ENCODE measurements at places on chromosomes 3 and 15. TPM values are rescaled to one million over a fixed set of nuclear protein-coding genes. Genes with fewer than 3 reads are reported as not detected.

The GABRA5 gene
- not detected for total RNA-seq

- peak; percentile 51 for DNase-seq
Measured at GRCh38 chr15:58066042-58066867, 744 bp upstream of the ALDH1A2 start.

The HCN4 gene
- not detected for total RNA-seq

- DNase-seq = no peak
Measured at GRCh38 chr3:877001-877400, 215.8 kb upstream of the CNTN6 start.

DNA sequence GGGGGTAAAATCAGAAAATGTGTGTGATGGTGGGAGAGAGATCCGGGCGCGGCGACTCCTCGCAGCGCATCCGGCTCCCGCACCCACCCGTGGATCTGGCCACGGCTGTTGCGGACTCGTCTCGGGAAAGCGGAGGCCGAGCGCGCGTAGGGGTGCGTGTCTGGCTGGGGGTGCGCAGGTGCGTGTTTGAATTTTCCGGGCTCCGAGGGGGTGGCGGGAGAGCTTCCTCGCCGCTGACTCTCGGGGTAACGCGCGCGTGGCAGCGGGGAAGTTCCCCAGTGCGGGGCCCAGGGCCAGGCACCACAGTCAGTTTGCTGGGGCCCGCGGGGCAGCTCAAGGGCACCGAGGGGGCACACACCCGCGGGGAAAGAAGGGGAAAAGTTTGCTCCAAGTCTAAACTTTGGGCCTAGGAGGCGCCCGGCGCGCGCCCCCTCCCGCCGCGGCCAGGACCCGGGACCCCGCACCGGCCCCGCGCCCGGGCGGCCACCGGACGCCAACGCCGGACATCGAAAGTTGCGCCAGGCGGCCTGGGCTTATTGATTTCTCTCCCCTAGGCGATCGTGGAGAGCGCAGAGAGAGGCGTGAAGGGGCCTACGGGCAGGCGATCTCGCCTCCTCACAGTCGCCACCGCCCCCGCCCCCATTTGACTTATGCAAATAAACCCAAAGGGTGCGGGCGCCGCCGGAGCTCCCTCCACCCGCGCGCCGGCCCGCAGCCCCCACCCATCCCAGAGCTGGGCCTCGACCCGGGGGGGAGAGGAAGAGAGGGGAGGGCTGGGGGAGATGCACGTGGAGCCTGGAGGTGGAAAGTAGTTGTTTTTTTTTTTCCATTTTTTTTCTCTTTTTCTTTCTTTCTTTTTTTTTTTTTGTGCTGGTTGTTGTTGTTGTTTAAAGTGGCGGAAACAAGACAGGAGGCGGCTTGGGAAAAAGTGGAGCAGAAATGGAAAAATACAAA, 639 bp downstream of the FOXP1 start:
- peak; percentile 66 for DNase-seq

DNA sequence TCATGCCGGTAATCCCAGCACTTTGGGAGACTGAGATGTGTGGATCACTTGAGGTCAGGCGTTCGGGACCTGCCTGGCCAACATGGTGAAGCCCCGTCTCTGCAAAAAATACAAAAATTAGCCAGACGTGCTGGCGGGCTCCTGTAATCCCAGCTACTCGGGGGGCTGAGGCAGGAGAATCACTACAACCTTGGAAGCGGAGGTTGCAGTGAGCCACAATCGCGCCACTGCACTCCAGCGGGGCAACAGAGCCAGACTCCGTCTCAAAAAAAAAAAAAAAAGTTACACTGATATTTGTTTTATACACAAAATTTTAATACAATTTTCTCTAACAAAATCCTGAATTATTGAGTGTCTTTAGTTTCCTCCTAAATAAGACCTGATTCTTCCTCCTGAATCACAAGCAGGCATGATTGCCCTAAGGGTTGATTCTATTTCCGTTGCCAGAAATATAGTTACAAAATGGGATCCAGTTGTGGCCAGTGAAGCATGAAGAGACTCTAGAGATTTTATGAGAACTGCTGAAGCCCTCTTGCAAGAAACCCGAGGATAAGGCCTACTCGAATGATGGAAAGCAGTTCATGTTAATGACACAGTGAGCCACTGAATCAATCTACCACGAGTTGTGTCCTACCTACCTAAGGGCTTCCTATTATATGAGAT, 9.6 kb upstream of the SMARCC1 start:
- no peak for DNase-seq

- no peak for DNase-seq
Measured at GRCh38 chr3:492586-493316, 296.2 kb downstream of the CHL1 start.

The COL8A1 gene
- not detected for total RNA-seq

The GRM7 gene
- total RNA-seq = not detected

DNA sequence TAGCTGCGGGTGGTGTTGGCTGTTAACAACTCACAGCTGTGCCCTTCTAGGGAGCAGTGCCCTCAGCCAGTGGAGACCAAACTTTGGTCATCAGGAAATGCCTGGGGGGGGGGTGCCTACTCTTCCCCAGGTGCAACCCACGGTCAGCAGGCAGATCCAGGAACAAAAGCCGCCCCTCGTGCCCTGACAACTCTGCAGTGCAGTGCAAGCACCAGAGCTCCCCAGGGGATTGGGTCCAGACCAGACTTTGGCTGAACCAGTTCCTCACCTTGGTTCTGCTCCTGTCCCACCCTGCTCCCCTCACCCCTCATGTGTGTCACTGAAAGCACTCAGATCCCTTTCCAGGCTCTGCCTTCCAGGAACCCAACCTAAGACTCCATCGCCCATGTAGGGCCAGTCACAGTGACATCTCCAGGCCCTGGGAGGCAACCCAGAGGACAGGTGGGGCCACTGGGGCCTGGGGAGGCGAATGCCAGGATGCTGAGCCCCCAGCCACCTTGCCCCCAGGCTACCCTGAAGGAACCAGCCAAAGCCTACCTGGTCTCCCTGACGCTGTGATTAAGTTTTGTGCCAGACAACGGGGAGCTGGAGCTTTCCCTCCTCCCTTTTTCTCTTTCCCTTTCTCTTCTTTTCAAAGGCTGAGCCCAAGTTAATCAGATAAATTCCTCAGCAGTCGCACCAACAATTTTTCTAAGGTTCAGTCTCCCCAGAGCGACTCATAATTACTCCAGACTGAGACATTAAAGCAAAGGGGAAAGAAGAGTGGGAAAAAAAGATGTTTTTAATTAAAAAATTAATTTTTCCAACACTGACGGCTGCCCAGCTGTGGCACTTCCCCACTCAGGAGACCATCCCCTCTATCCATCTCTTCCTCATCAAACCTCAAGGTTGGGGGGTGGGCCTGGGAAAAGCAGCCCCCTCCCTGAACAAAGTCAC, 207.5 kb upstream of the LINGO1 start:
- DNase-seq = no peak

The DZIP3 gene
- total RNA-seq = 20.5 TPM

- DNase-seq = no peak
Measured at GRCh38 chr15:81282911-81283310, 41.0 kb downstream of the STARD5 start.

DNA sequence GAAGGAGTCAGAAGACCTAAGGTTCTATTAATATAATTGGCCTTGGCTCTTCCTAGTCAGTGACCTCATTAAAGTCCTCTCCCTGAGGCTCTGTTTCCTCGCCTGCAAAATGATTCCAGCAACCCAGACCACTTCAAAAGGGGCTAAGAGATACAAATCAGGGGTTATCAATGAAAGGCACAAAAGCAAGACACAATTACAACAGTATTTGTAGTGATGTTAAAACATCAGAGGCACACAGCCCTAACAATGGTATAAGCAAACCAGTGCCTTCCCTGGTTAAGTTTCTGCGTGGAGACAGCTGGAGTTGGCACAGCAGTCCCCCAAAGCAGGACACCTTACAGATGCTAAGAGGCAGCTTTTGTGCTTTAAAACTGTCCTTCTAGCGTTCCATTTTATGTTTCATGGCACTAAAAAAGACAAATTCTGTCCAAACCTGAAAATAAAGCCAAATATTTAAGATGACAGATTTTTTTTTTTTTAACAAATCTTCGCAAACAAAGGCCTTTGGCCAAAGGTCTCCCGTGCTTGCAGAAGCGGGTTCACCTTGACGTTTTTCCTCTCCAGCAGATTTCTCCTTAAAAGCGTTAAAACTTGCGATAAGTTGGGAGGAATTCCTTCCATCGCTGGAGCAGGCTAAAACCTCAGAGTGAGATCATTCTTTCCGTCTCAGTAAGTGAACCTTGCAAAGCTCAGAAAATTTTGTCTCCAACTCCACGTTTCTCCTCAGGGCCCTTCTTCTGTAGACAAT, 999 bp downstream of the ZNF280D start:
- DNase-seq = no peak

DNA sequence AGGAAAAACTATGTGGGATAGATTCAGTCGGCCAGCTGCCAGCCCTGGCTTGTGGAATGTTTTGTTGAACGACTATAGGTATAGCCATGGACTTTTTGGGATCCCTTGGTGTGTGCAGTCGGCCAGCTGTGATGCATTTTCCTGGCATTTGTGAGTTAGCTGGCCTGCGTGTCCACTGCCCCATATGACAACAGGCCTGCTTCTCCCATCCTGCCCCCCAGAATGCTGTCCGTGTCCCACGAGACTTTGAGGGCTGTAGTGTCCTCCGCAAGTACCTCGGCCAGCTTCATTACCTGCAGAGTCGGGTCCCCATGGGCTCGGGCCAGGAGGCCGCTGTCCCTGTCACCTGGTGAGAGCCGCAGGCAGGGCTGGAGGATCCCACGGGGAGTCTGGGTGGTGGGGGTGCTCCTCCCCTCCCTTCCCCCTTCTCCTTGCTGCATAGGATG, 23.6 kb downstream of the PTPN23 start:
- DNase-seq = no peak

DNA sequence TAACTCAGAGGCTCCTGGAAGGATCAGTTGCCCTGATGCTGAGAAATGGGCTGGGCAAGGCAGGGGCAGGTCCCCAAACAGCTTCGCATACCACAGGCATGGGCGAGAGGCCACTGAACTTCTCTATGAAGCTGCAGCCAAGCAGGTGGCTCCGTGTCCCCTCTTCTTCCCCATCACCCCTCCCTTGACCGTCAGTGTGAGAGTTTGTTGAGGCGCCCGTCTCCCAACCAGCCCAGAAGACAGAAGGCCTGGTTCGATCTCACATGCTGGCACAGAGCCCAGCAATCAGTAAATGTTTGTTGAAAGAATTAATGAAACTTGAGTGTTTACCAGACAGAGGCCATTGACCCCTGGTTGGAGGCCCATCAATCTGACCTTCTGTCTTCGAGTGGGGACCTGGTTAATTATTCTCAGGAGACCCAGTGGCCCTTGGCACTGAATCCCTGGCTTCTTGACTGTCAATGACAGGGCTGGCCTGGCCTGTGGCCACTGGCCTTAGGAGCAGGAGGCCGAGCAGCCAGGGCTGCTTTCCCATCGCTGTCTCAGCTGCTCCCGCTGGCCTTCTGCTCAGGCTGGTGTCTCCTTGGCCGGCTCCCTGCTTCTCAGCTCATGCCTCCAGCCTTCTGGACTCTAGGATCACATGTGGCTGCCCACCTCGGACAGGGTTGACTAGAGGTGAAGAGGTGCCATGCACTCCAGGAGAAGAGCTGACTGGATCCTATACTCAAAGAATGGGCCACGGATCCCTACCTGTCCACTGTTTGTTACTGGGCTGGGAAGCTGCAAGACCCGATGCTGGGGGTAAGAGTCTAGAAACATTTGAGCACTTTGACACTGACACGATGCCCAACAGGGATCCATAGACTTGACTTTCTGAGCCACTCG, 113.4 kb downstream of the ASB7 start:
- DNase-seq = no peak

GRCh38 chr3:139897759-139898158, 37.2 kb upstream of the CLSTN2 start:
- no peak for DNase-seq
